ENCODE measurements at places on chromosomes 6 and 20.

DNA sequence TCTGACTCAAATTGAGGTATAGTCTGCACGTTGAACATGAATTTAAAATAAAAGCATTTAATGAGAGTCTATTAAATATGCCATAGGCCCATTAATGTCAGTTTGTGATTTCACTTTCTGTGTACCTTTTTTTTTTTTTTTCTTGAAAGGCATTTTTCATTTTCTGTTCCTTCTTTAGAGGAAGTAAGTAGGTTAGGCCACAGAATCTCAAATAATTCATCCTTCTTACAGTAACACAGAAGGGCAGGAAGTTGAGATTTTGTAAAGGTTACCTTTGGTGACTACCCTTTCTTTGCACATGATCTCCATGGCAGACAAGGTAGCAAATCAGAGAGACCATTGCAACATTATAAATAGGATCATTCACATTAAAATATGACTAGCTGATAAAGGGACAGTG is 9.6 kb downstream of the L3MBTL3 start:
- DNase-seq: no peak

GRCh38 chr6:131924881-131925474 is 26.2 kb downstream of the CCN2 start:
- no peak for DNase-seq

DNA sequence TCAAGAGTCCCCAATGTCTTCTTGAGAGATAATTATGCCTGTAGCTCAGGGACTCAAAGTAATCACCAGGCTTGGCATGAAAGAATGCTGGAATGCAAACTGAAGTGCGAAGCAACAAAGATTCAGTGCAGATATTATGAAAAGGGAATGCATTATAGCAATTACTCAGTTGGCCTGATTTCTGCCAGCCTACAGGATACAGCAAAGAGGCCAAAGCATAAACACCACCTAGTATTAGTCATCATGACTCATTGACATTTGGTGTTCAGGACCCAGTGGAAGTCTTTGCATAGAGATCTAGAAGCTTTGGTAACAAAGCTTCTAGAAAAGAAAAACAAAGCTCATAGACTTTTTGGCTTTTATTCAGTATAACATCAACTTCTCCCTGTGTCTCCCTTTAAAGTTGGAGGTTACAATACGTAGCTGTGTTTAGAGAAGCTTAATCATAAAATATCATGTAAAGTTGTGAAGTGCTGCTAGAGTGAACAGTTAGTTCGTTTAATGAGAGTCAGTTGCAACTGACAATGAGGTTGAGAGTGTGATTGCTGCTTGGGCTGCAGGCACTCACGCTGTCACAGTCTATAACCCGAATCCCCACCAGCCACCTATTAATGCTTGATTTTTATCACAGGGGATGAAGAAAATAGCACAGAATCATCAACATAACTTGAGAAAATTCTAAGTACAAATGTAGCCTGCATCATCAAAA is 932.7 kb downstream of the TFAP2A start:
- no peak for DNase-seq

- DNase-seq: no peak
Observed at GRCh38 chr20:63664861-63665594, 6.9 kb downstream of the RTEL1 start.

GRCh38 chr20:63363013-63363957 is 2.1 kb upstream of the CHRNA4 start:
- DNase-seq: no peak

- no peak for DNase-seq
Observed at GRCh38 chr6:134512981-134513391, 195.1 kb upstream of the SGK1 start.

- no peak for DNase-seq
Observed at GRCh38 chr20:8631271-8631670, 437.6 kb upstream of the PLCB4 start.

GRCh38 chr20:35575958-35576357 is 34.1 kb downstream of the ERGIC3 start:
- DNase-seq: no peak

DNA sequence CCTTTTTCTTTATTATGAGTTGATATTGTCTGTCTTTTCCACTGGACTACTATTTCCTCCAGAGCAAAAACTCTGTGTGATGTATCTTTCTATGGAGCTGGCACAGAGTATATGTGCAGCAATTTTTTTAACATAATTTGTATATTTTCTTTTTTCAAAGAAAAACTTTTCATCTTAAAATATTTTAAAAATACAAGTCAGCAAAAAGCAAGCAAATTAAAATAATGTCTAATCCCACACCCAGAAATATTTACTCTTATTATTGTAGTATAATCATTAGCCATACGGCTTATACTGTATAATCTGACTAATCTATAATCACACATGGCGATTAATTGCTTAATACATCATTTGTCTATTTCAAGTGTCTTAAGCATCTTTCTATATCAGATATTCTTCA is 49.7 kb upstream of the BTN3A2 start:
- DNase-seq: no peak

DNA sequence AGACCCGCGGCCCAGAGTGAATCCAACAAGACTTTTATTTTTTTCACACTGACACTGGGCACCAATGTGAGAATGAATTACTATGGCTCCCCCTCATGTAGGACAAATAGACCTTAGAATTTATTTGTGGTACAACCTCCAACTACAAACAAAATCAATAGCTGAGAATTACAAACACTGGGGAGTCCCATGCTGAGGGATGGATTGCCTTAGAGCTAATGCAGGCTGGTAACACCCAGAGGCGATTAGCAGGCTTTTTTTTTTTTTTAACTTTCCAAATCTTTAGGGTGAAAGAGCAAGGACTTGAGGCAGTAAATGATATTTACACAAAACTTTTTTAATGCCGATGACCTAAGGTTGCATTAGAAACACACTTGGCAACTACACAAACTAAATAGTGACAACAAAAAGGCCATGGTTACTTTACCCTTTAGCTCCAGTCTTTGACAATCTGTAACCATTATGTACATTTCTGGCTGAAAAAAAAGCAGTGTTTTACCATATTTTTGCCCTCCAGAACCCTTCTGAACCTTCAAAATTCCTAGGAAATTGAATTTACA is 21.8 kb downstream of the SAYSD1 start:
- DNase-seq: no peak

DNA sequence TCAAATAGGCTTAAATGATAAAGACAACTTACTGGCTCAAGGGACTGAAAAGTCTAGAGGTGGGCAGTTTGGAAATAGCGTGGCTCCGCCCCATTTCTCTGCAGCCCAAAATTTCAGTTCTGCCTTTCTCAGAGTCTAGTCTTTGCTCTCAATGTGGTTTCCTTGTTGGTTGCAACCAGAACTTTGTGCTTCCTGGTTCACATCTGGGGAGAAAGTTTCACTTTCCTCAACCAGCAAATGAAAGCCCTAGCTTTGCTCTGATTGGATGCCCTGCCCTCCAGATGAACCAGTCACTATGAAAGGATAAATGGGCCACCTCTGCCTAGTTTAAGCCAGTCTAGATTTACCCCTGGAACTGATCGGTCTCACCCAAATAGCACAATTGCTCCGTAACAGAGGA is 14.9 kb downstream of the SYCP2L start:
- DNase-seq: no peak

DNA sequence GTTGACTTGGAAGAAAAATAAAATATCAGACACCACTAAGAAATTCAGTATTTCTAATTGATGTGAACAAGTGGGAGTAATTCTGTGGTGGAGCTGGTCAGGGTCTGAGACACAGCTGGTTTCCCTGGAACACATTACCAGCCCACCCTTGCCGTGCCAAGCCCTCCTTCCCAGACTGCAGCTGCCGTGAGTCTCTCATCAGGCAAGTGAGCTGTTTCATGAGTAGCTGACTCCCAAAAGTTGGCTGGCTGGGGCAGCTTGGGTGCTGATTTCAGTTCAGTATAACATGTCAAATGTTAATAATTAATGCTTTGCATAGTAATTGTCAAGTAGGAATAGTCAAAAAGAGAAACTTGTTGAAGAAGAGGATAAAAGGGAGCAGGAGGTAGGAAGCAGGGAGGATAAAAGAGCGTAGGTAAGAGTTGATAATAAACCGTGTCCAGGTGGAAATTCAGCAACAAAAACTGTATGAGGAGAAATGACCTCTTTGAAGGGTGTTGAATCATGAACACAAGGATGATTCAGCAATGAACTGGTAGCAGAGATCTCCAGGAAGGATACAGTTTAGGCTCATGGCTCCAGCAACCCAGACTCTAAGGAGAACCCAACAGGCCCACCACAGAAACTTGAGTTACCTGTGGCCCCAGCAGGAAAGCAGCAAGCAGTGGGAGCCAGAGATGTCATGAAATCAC is 110.9 kb upstream of the SSTR4 start:
- no peak for DNase-seq

DNA sequence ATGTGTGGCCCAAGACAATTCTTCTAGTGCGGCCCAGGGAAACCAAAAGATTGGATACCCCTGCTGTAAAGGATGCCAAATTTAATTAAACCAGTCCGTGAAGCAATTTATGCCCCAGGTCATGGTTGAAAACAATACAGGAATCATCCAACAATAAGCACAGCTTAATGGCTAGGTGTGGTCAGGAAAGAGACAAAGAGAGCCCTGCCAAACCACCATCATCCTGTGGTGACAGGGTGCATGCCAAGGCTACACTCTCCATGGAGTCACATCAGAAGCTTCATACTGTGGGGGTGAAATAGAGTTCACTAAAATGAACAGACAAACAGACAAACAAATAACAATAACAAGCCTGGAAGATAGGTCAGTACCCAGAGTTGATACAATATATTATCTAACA is 62.7 kb downstream of the DZANK1 start:
- DNase-seq: no peak

DNA sequence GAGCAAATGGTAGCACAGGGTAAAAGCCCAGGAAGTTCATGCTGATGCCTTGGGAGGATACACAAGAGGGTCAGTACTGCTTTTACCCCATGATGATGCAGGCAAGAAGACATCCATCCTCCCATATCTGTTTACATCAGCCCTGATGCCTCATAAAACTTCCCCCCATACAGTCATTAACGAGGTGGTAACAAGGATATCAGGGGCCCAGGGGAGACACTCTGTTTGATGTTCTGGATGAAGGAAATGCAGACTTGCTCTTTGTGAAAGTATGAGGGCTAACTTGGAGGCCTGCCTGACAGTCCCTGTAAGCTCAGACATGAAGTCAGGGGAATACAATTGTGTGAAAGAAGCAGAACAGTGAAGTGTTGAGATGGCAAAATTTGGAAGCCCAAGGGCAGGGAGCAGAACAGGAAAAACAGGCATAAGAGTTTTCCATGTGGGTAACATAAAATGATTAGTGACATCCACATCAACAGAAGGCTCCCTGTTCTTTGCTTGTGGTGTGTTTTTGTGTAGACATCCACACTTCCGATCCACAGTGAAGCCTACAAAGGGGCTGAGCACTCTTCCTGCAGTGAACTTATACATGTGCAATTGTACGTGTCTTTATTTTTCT is 813.4 kb downstream of the MAFB start:
- no peak for DNase-seq

- DNase-seq: no peak
Observed at GRCh38 chr6:22448291-22448711, 121.1 kb upstream of the HDGFL1 start.
